ENCODE measurements at places on chromosomes 7 and 10.

DNA sequence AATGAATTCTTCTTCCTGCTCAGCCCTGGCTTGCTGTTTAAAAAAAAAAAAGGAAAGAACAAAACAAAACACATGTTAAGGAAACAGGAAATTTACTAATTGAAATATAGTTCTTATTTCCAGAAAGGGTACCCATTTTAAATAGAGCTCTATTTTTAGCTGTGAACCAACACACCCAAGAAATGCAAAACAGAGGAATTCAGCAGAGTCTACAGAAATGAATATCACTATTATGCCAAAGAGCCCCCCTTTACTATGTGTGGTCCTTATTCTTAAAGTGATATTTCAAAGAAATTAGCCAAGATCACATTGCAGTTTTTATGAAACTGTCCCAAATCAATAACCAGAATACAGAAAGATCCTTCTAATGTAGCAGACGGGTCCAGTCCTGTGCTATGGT lies 53.7 kb downstream of the CCDC6 start:
- DNase-seq, result no peak

DNA sequence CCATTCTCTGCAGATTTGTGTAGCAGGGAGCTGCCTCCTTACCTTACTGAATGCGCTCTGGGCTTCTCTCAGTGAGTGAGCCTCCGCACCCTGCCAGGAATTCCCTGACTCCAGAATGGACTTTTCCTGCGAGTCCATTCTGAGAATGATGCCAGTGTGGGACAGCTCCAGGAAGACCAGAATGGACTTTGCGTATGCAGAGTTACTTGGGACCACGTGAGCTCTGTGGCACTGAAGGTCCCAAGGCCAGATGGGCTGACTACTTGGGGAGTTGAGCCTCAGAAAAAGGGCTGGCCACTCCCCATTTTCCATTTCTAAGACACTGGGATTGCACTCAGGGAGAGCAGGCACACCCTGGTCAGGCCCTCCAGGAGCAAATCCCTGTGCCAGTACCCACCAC lies 324.7 kb upstream of the ZMIZ1 start:
- no peak for DNase-seq

DNA sequence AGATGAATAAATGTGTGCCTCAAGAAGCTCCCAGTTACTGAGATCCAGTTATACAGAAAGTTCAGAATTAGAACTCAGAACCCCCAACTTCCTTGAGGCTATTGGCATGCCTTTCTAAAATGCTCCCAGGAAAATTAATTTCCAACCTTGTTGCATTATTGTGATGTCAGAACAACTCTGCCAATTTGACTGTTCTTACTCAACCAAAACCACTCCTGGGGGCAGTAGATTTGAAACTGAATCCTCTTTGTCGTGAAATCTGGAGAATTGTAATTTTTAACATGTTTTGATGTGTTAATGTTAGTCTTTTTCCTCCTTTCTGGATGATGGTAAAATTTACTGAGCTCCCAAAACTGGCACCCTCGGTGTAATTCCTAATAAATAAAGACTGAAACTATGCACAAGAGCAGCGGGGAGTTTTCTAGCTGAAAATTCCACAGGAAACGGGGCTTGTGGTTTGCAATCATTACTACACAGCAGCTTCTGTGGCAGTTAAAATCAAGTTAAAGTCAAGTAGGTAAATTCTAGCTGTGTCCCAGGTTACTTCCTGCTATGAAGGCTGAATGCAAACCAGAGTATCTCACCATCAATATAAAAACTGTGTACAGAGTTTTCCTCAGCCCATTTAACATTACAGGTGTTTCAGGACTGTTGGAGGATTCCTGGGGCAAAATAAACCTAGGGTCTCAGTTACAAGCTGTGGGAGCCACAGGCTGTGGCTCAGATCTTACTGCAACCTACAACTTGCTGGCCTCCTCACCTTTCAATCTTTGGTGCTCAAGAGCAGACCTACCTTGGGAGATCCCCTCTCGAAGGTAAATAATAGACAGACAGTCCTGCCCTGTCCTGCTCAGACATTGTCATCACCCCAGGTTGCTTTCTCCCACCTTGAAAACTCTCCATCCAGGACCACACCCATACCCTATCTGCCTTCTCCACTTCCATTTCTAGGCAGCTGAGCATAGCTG lies 156.3 kb upstream of the KMT2E start:
- DNase-seq, result no peak

GRCh38 chr10:43197834-43198681 lies 59.8 kb downstream of the CSGALNACT2 start:
- peak; percentile 40 for DNase-seq

DNA sequence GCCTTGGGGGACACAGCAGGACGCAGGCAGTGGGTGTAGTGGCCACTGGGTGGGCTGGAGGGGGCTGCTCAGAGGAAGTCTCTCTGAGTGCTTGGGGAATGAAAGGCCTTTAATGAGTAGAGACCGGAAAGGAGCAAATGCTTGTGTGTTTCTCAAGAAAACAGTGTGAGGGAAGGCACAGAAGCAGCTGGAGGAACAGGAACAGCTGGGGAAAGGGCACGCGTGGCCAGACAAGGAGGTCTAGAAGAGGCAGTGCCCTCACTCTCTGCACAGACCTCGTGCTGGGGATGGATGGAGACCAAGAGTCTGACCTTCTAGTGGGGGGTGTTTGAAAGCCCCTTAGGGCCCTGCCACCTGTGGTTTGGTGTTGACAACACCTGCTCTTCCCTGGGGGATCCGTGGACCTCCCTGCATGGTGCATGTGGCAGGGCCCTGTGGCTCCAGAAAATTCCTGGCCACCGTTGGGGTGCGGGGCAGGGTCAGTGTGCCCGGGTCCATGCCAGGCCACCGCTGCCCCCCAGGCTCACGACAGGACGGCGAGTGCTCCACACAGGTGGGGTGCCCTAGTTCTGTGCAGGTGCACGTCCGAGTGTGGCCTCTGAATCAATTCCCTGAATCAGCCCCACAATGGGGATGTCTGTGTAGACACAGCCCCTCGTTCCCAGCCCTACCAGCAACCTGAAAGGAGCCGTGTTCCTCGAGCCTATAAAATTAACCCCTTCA lies 25.9 kb upstream of the FAM20C start:
- no peak for DNase-seq

DNA sequence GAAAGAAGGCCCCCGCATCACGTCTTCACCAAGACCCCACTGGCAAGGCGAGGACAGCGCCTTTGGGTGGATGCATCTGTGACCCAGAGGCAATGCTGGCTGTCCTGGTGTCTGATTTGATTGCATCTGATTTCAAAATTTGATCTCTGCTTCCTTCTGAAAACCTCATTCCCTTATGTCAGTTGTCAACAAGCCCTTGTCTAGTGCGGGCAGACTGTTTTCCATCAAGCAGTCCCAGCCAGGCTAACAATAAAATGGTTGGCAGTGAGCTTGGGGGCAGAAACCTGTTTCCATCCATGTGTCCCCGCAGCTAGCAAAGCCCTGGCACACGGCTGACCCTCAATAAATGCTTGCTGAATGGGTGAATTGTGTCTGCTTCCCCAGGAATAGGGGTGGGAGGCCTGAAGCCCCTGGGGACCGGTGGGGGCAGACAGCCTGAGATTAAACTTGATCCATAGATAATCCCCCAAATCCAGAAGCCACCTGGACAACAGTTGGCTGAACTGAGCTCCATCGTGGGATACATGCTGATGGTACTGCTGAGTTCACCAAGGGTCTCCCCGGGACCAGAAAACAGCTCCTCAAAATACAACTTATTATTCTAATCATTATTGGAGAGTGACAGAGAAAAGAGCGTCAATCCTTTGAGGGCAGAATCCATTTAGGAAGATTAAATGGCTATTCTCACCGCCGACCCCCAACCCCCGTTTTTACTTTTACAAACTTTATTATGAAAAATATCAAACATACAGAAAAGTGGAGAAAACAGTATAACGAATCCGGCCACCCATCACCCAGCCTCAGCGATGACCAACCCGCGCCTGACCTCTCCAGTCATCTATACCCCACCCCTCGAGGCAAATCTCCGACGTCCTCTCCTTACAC lies 912 bp upstream of the DUSP5 start:
- DNase-seq, result no peak

GRCh38 chr10:132335189-132336063 lies 3.4 kb downstream of the LRRC27 start:
- no peak for DNase-seq

DNA sequence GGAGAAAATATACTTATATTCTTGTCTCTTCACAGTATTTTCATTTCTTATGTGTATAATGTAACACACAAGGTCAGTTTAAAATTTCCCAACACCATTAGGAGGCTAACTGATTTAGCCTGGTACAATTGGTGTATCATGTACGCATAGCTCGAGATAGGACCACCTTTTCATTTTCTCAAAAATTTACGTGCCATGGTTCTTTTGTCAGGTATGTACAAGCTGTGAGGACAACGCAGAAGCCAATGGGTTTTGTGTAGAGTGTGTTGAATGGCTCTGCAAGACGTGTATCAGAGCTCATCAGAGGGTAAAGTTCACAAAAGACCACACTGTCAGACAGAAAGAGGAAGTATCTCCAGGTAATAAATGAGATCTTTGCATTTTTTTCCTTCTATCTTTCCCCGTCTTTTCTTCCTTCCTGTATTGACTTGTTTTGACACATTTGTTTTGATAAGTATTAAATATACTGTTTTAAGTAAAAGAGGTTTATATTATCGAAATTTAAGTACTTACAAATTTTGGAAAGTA lies 55.0 kb downstream of the TRIM24 start:
- DNase-seq, result no peak

DNA sequence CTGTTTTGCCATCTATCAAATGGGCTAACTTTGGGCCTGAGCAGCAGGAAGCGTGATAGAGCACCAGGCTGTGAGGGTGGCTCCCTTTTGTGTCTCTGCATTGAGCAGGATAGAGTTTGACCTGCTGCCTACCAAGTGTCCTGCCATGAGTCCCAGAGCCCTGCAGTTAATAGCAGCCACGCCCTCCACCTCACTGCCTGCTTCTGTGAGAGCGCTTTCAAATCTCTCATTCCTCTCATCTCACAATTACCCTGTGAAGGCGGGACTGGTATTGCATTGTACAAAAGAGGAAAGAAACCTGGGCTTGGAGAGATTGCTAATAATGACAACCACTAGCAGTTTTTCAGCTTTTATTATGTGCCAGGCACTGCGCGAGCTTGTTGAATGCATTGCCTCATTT lies 39.9 kb downstream of the UNC5B start:
- DNase-seq, result no peak

- no peak for DNase-seq
These were observed 3.0 kb upstream of the HOXA1 start for GRCh38 chr7:27098578-27099451.

- DNase-seq, result no peak
These were observed 57.9 kb upstream of the TMEM72 start for GRCh38 chr10:44853148-44853734.

DNA sequence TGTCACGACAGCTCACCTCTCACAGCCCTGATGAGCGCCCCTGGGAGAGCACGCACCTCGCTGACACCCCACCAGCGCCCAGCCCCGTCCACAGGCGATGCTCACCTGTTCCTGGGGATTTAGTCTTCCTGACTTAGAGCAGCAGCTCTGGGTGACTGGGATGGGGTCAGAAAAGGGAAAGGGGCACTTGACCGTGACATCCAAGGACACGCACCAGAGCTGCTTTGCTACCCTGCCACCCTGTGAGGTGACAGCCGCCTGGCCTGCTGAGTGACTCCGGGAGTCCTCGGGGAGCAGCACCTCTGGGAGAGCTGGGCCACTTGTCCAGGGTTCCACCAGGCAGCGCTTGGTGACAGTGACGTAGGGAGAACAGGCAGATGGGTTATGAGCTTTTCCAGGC lies 148.2 kb downstream of the PRKAG2 start:
- DNase-seq, result no peak

DNA sequence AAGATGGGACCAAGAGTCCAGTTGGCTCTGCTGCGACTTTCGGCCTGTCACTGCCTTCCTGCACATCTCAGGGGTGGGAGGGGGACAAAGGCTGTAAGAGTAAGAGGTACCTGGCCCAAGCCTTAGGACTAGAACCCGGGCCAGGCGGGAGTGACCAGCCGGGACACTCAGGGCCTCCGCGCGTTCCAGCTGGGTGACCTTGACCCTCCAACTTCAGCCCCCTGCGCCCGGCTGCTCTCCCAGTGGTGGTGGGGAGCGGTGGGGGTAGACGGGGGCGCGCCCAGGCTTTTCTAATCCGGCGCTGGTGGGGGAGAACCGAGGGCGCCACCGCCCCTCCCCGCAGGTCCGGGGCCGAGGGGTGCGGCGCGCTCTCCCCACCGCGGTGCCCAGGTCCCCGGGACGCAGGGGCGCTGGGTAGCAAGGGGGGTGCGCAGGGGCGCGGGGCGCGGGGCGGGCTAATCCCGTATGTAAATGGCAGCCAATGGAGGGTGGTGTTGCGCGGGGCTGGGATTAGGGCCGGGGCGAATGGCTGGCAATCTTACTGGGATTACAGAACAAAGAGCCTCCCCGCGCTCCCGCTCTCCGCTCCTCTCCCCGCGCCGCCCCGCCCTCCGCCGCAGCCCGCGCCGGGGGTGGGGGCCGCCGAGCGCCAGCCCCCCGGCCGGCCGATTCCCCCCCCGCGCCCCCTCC lies at the start of gene GTF2IRD1:
Gene GTF2IRD1, plus strand, starts transcription at position 585 of the 690 bp plus-strand sequence. CDS start 54,175 bp downstream, outside the sequence.
- DNase-seq, result peak; percentile 71

- DNase-seq, result no peak
These were observed 15.8 kb downstream of the ADAP1 start for GRCh38 chr7:938546-939185.

GRCh38 chr7:3949242-3949640 lies 648.2 kb downstream of the SDK1 start:
- DNase-seq, result no peak

DNA sequence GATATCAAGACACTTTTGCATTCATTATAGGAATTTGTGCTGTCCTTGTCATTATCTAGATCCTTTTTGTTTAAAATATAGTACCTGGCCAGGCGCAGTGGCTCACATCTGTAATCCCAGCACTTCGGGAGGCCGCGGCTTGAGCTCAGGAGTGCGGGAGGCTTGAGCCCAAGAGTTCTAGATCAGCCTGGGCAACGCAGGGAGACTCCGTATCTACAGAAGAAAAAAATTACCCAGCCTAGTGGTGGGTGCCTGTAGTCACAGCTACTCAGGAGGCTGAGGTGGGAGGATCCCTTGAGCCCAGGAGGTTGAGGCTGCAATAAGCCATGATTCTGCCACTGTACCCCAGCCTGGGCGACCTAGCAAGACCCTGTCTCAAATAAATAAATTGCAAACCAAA lies 621 bp upstream of the MORN4 start:
- peak; percentile 41 for DNase-seq

Data from activated CD4-positive, alpha-beta T cell treated with anti-CD3 and anti-CD28 coated beads for 48 hours (primary cell).